ENCODE measurements at places on chromosomes 3 and 15.
A peak's percentile ranks its signal among the peaks of the same experiment; 100 is the strongest.

DNA sequence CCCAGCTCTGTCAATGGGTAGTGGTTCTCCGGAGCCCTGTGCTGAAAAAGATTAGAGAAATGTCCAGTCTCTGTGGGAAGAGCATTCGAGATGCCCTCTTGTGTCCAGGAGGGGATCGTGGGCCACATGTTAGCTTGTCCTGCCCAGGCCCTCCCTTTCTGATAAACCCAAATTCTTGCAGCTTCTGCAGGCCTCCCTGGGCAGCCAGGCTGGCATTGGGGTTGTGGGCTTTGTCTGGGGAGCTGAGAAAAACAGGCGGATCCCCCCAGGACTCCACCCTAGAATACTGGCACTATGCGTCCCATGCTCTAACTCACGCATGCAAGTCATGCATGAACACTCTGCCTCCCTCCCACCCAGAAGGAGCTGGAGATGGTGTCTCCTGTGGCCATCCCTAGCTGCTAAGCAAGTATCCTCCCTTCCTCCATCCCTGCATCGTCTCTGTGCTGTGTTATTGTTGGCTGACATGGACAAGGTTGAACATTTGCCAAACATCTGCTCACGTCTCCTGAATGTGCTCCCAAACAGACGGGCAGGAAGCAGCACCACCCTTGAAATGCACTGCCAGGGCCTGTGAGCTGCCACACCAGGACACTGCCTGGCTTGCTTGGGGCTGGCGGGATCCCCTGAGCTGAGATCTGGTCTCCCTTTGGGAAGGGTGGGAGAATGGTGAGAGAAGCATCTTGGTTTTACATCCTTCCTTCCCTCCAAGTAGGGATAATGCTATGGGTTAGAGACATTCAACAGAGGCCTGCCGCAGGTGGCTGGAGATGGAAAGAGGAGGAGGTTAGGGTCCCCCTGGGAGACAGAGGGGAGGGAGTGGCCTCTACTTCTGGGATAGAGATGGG lies 26.5 kb downstream of the CFAP161 start:
- DNase-seq = no peak

DNA sequence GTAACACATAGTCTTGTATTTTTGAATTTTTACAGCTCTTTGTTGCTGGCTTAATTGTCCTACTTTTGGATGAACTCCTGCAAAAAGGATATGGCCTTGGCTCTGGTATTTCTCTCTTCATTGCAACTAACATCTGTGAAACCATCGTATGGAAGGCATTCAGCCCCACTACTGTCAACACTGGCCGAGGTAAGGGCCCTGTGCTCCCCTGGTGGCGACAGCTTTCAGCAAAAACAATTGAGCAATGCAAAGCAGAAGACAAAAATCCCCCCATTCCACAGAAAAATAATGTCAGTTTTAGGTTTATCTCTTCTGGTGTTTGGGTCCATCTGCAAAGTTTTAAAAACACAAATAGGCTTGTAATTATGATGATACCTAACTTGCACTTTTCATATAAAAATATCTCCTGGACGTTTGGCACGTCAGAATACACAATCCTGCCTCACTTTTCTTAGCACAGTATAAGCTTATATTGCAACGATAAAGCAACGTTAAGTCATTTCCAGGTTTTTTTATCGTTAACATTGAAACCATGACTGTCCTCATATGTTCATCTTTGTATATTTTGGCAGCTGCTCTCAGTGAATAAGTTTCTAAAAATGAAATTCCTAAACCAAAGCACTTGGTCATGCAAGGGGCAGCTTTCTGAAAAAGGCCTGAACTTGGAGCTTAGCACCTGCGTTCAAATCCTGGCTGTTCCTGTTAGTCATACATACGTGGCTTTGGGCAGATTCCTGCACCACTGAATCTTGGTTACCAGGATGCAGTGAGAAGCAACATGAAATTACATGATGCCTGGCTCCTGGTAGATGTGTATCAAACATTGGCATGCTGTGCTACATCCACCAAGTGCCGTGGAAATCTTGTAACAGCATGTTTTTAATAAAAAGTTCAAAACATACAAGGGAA lies 8.5 kb downstream of the SEC61A1 start:
- DNase-seq = no peak

DNA sequence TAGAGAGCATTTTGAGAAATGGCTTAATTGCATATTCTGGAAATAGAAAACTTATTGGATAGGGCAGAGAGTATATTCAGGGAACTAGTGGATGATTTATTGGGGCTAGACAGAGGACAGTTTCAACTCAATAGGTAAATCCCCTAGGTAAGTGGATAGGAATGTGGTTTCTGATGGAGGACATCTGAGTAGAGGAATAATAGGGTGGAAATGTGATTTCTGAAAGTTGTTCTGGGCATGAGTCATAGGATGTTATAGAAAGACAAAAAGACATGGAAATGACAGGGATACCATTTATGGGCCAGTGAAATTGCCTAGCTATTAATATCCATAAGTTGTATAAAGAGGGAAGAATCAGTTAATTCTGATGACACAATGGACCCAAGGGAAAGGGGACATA lies 563.3 kb upstream of the GOLIM4 start:
- no peak for DNase-seq

- no peak for DNase-seq
Measured at GRCh38 chr15:23773093-23773492, 86.0 kb upstream of the NDN start.

GRCh38 chr15:63528138-63528659 lies 23.8 kb downstream of the USP3 start:
- DNase-seq = no peak

GRCh38 chr3:15291589-15292541 lies 40.5 kb downstream of the SH3BP5 start:
- DNase-seq = peak; percentile 65

DNA sequence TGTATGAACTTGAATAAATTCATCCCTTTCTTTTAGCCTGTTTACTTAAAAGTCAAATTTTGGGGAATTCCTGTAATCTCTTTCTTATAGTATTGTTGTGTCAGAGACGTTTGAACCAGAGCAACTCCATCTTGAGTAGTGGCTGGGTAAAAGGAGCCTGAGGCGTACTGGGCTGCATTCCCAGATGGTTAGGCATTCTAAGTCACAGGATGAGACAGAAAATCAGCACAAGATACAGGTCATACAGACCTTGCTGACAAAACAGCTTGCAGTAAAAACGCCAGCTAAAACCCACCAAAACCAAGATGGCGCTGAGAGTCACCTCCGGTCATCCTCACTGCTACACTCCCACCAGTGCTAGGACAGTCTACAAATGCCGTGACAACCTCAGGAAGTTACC lies 94.5 kb downstream of the P3H2 start:
- no peak for DNase-seq

DNA sequence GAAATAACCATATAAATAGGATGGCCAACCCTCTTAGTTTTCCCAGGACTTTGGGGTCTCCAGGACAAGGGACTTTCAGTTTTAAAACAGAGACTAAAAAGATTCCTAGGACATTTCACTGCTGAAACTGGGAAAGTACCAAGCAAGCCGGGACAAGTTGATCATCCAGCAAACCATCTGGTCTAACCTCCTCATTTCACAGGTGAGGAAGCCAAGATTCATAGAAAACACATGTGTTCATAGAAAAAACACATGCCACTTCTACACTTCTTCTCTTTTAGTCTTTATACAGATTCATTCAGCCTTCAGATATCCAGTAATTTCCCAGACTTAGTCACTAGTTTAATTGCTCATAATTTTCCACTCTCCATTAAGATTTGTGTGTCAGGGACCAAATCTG lies 165.6 kb upstream of the CCDC54 start:
- DNase-seq = no peak

GRCh38 chr3:140719841-140720614 lies 42.2 kb downstream of the TRIM42 start:
- no peak for DNase-seq

DNA sequence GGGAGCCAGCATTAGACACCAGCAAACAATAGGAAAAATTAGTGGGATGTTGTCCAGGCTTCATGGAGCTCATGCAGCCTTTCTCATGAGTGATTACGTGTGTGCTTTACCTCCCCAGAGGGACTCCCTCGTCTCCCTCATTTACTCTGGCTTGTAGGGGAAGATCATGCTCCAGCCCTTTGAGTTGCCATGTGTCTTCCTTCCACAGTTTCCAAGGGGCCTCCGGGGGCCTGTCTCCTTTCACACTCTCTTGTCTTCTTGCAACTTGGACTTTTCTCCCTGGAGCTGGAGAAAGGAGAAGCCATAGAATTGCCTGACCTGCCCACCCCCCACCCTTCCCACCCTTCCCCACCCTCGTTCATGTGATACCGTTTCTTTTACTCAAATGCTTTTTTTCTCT lies 98.7 kb downstream of the FAM43A start:
- DNase-seq = no peak

- DNase-seq = peak; percentile 74
Measured at GRCh38 chr15:74782259-74783071, 585 bp downstream of the CSK start.

DNA sequence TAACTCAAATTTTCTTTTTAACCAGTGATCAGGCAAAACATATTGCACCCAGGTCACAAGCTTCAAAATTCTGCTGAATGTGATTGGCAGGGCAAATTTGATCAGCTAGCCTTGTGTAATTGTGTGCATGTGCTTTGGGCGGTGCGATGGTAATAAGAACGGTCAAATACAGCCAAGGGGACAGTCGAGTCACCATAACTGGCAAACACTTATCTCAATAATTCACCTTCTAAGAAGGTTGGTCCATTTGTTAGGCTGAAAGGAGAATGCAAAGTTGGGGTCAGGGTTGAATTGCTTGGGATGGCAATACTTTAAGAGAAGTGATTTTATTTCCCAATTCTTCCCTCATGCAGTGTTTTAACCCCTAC lies 302.4 kb upstream of the PDZRN3 start:
- DNase-seq = no peak

GRCh38 chr3:97871801-97872524 lies 50.2 kb downstream of the CRYBG3 start:
- no peak for DNase-seq

DNA sequence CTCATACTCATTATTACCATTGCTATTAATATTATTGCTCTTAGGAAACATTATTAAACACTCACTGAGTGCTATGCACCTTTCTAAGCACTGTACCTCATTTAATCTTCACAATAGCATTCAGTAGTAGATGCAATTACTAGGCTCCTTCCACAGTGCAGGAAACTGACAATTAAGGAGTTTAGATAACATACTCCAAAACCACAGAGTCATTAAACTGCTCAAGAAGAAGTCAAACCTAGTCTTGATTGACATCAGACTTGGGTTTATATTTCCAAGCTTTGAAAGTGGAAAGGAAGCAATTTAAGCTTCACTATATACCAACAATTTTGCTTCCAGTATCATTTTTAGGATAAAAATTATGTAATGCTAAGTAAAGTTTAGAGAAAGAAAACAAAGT lies 490.1 kb upstream of the ARRDC4 start:
- DNase-seq = no peak

GRCh38 chr3:189947068-189947467 lies 173.6 kb downstream of the P3H2 start:
- DNase-seq = no peak

DNA sequence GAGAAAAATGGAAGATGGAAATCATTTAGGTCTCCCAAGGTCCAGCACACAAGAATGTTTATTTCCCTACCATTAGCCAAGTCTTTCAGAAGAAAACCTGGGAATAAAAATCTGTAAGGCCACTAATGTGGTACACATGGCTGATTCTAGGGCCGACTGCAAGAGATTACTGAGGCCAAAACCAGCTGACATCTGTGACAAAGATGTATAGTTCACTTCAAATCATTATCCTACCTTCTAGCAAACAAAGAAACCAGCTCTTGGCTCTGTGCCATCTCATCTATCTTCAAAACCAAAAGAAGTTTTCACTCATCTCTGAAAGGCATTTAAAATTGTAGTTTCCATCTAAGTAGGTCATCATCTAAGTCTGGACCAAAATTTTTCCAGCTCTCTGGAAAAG lies 43.9 kb downstream of the ERC2 start:
- no peak for DNase-seq

DNA sequence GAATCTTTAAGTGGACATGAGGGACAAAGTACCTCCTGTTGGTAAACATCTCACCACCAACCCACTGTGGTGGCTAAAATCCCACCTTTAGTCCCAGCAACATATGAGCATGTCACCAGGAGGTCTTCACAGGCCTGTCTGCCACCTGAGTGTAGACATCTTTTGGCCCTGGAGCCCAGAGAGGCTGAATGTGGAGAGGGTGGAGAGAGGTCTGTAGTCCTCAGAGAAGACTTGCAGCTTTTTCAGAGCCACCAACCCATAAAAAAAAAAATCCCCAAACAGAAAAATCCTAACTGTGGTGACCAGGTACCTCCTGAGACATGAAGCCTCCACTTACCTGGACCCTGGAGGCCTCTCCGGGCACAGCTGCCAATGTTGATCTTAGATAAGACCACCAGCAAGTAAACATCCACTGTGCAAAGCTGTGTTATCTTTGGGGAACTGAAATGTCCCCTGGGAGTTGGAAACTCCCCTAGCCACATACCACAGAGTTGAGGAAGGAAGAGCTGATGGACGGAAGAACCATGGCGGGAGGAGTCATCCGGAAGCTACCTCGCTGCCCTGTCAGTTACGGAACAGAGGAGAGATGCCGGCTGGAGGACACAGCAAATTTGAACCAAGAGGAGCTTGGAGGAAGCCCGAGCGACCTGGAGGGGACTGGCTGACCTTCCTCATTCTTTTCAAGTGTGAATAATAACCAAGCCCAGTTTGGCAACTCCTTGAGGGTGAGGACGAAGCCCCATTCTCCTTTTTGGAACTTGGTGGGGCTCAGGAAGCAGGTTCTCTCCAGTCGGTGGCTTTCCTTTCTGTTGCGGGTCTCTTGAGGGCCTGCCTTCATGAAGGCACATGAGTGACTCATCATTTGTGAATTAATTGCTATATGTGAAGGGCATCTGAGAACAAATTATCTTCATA lies at the start of gene GHRL:
GHRL (minus strand) TSS at position 443 of the 915 bp plus-strand sequence. CDS start 2,767 bp downstream, outside the sequence.
- DNase-seq = no peak

- no peak for DNase-seq
Measured at GRCh38 chr15:87582169-87582568, 674.4 kb downstream of the NTRK3 start.

- no peak for DNase-seq
Measured at GRCh38 chr15:39414201-39414600, 166.7 kb upstream of the THBS1 start.

DNA sequence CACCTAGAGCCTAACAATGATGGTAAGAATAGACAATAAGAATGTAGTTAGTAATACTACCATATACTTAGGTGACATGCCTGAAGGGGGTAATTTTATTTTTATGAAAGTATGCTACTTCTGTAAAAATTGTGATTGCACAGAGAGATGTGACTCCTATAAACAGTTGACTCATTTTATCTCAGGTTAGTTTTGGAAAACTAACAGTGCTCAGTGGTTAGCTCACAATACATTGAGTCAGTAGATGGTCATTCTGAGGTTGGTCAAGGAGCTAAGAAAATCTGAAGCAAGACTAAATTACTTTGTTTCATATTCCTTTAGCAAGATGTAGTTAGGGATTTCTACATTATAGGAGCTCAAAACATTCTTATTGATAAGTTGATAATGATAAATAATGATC lies 271.0 kb downstream of the EDEM1 start:
- DNase-seq = no peak

Data from activated naive CD8-positive, alpha-beta T cell treated with anti-CD3 and anti-CD28 coated beads, Interleukin-2, amount 10 ng/mL, durations not matched to agents 7 days and 5 days (primary cell).